ENCODE measurements at places on chromosomes 1 and 21.

DNA sequence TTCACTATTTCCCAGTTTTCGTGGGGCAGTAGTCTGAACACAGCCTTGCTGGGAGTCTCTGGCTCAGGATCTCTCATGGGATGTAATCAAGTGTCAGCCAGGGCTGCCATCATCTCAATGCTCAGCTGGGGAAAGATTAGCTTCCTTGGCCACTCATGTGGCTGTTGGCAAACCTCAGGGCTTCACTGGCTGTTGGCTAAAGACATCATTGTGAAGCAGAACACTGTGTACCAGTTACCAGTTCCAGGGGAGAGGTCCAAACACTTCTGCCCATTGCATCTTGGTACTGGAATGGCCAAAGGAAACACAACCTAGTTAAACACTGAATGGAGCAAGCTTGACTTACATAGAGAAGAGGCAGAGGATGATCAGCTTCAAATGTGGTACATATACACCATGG is 33.7 kb downstream of the AADACL4 start:
- no peak for DNase-seq

DNA sequence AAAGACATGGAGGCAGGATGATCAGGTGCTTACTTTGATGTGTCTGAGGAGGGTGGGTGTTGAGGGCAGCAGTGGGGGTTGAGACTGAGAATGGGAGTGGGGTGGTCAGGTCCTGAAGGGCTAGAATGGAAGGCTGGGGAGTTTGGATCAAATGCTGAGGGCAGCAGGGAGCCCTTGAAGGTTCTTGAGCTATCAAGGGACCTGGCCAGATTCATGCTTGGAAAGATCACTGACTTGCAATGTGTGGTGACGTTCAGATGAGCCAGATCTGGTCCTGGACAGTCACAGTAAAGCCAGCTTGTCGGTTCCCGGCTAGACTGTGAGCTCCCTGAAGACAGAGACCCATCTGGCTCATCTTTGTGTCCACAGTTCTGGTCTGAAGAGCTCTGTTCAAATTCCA is 3.8 kb downstream of the EPHB2 start:
- no peak for DNase-seq

- DNase-seq, result no peak
Observed at GRCh38 chr1:159922511-159923202, 2.6 kb downstream of the TAGLN2 start.

GRCh38 chr1:113545210-113545609 is 154.9 kb downstream of the MAGI3 start:
- no peak for DNase-seq

DNA sequence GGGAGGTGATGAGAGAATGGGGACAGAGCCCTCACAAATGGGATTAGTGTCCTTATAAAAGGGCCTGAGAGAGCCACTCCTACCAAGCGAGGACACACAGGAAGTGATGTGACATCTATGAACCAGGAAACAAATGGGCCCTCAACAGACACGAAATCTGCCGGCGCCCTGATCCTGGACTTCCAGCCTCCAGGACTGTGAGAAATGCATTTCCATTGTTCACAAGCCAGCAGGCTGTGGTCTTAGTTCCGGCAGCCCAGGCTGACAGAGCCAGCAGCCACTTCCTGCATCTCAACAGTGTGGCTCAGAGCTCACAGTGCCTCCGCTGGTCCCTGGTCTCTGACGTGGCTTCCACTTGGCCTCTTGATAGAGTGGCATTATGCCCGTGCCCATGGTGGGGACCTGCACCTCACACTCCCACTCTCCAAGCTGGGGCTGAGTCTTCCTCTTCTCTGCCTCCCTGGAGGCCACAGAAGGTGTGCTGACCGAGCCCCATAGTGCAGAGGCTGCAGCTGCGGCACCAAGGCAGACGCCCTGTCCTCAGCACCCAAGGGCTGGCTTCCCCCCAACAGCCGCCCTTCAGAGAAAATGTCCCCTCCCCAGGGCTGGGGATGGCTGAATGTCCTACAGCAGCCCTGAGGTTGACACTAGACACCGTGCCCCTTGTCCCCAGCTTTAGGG is 44.9 kb downstream of the ACOT7 start:
- DNase-seq, result no peak

- DNase-seq, result no peak
Observed at GRCh38 chr1:224779536-224779935, 149.9 kb upstream of the DNAH14 start.

DNA sequence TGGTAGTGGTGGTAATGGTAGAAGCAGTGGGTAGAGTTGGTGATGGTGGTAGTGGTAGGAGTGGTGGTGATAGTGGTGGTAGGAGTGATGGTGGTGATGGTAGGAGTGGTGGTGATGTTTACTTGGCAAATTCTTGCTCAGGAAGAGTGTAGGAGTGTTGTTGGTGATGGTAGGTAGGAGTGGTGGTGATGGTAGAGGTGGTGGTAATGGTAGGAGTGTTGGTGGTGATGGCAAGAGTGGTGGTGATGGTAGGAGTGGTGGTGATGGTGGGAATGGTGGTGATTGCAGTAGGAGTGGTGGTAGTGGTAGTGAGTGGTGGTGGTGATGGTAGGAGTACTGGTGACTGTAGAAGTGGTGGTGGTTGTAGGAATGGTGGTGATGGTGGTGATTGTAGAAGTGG is 106.5 kb downstream of the DISC1 start:
- no peak for DNase-seq

- DNase-seq, result no peak
Observed at GRCh38 chr1:172723251-172723650, 64.3 kb downstream of the FASLG start.

- no peak for DNase-seq
Observed at GRCh38 chr1:86263101-86263500, 106.5 kb upstream of the COL24A1 start.

DNA sequence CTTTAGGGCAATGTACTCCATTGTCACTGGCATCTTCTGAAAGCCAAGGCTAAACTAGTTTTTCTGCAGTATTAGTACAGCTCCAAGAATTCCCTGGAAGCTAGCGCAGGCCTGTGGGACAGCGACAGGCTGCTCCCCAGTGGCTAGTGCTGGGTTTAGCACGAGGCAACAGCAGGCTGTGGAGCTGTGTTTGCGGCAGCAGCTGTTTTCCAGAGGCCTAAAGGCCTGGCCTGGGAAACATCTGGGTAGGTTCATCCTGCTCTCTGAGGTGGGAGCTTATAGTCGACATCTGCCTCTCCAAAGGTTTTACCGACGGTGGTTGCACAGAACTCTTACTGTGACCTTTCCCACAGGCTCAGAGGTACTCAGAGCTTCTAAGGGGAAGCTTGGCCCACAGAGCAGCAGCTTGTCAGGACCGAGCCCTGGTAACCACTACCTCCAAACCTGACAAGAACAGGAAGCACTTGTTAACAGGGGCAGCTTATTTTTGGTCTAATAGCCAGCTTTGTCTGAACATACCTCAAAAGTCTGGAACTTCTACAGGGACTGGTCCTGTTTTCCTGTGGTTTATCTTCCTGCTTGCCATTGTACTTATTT is 17.2 kb downstream of the CC2D1B start:
- no peak for DNase-seq

- no peak for DNase-seq
Observed at GRCh38 chr1:23194119-23194984, 22.9 kb downstream of the HTR1D start.

DNA sequence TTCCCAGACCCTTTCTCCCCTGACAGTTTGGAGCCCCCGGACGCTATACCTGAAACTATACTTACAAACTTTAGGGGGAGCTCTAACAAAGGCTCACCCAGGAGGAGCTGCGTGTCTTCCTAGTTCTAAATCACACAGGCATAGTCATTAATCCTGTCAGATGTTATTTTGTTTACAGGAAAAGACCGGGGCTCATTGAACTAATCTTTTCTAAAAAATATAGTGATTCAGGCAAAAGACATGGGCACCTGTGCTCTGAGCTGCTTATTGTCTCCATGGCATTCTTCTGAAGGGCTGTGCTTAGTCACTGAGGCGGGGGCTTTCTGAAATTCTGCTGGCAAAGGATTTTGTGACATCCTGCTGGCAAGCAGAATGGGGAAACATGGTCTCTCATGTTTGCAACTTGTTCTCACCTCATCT is 1577.0 kb downstream of the NCAM2 start:
- no peak for DNase-seq
